ENCODE measurements at places on chromosomes 6 and 20.
A peak's percentile ranks its signal among the peaks of the same experiment; 100 is the strongest.

DNA sequence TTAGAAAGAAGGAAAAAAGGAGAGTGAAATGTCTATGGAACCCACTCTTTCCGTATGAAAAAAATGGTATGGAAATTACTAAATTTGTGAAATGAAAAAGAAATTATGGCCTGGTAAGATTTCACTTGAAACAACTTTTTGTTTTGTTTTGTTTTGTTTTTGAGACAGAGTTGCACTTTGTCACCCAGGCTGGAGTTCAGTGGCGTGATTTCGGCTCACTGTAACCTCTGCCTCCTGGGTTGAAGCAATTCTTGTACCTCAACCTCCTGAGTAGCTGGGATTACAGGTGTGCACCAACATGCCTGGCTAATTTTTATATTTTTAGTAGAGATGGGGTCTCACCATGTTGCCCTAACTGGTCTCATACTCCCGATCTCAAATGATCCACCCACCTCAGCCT, 17.8 kb upstream of the GSTA5 start:
- DNase-seq: no peak

GRCh38 chr6:109434456-109434855, 6.0 kb downstream of the PPIL6 start:
- no peak for DNase-seq

- DNase-seq: peak; percentile 52
These were observed 26.5 kb downstream of the MTHFD1L start for GRCh38 chr6:150891888-150892485.

DNA sequence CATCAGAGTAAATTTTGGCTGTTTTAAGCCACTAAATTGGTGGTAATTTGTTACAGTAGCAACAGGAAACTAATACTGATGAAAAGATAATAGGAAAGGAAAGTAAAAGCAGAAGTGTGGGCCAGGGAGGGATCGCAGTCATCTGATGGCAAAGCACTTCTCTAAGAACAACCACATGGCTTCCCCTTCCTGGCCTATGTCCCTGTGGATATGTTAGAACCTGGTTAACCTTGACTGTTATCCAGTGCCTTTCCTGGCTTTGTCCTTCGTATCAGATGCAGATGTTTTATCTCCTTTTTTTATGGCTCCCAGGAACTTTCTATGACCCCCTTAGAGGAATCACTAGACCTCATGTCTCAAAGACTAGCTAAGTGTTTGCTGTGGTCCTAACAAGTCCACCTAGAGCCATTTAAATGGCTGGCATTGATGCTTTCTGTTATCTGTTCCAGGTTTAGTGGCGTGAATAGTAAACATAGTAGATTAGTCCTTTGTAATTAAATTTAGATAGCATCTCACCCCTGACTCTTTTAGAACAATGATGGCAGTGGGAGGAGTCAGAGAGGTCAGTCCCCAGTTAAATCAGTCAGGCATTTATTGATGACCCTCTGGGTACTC, 79.2 kb upstream of the PHACTR2 start:
- no peak for DNase-seq

GRCh38 chr6:6962699-6963098, 145.1 kb upstream of the RREB1 start:
- DNase-seq: no peak

- DNase-seq: no peak
These were observed 129.3 kb downstream of the SCAF8 start for GRCh38 chr6:154862536-154862935.

GRCh38 chr6:157766901-157767774, 55.9 kb upstream of the SNX9 start:
- DNase-seq: no peak

DNA sequence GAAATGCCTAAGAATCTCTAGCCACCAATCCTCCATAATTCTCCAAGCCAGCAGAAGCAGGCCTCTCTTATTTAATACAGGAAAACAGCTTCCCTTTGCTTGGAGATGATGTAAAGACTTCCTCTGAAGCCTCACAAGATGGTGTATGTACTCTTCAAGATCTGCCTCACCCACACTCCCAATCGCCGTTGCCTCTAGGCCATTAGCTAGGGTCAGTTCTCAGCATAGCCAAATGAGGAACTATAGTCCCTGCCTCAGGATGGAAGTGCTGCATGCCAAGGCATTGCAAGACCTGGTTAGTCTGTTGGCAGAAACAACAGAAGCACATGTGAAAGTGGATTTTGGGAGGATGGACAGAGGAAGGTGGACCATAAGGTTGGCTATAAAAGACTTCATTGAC, 139.1 kb downstream of the SCML4 start:
- DNase-seq: no peak

DNA sequence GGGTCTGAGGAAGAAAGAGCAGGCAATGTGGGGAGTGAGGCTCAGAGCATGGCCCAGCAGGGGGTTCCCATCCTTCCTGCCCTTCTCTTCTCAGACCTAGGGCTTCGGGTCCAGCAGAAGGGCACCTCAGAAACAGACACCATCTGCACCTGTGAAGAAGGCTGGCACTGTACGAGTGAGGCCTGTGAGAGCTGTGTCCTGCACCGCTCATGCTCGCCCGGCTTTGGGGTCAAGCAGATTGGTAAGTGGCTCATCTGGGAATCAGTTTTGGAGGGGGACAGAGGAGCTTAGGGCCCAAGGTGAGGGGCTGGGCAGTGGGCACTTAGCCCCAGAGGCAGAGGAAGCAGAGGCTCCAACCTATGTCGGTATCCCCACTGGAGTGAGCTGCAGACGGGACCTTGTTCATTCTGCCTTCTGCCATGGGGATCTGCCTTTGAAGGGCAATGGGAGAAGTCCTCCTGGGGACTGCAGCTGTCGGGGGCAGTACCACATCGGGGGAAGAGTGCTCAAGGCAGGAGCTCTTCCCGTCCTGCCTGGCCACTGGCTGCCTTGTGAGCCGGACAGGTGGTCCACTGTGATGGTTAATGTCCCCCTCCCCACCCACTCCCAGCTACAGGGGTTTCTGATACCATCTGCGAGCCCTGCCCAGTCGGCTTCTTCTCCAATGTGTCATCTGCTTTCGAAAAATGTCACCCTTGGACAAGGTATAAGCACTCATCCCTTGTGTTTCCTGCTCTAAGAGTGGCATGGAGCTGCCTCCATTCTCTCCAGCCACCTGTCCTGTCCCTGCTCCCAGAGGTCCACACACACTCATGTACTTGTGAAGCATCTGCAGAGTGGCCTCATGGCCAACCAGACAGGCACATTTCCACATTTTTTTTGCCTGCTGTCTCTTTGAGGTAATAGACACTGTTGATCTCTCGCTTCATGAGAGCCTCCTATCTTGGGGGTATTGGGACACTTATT, 4.7 kb downstream of the CD40 start:
- no peak for DNase-seq

DNA sequence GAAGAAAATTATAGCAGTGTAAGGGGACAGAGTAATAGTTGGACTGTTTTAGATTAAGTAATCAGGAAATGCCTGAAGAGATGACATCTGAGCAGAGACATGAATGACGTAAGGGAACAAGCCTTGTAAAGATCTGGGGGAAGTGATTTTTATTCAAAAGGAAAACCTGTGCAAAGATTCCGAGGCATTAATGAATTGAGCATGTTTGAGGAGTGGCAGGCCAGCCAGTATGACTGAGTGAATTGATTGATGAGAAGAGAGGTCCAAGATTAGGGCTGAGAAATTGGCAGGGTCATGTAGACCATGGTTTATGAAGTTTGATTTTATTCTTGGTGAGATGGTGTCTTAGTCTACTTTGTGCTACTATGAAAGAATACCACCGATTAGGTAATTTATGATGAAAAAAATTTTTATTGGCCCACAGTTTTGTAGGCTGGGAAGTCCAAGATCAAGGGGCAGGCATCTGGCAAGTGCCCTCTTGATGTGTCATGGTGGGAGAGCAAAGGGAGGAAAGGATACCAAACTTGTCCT, 95.1 kb downstream of the LIN28B start:
- DNase-seq: no peak

Measured in kidney glomerular epithelial cell (primary cell).